Calu3 (cell line): ENCODE measurements at places on chromosomes 4 and X. TPM values are rescaled to one million over a fixed set of nuclear protein-coding genes. Genes with fewer than 3 reads are reported as not detected.

The SOX3 gene
- not detected in 2 replicates for total RNA-seq

The TCEAL6 gene
- not detected in 2 replicates for total RNA-seq

The CXXC4 gene
- 0.66 and 1.3 TPM in 2 replicates for total RNA-seq

The POF1B gene
- total RNA-seq = 24.1 and 32.5 TPM in 2 replicates

The TSPYL2 gene
- total RNA-seq = 18.8 and 19.9 TPM in 2 replicates

The SERTM2 gene
- not detected in 2 replicates for total RNA-seq

- no peak overlapping the region for H3K4me3 ChIP-seq
- DNase-seq = no peak
- H3K36me3 ChIP-seq = no peaks in the 10 kb centered on the region
- no peak overlapping the region for H3K27ac ChIP-seq
- no peaks in the 10 kb centered on the region for H3K4me1 ChIP-seq
- no peaks in the 10 kb centered on the region for H3K27me3 ChIP-seq
Measured at GRCh38 chr4:120395746-120396145, 329.1 kb upstream of the MAD2L1 start.

DNA sequence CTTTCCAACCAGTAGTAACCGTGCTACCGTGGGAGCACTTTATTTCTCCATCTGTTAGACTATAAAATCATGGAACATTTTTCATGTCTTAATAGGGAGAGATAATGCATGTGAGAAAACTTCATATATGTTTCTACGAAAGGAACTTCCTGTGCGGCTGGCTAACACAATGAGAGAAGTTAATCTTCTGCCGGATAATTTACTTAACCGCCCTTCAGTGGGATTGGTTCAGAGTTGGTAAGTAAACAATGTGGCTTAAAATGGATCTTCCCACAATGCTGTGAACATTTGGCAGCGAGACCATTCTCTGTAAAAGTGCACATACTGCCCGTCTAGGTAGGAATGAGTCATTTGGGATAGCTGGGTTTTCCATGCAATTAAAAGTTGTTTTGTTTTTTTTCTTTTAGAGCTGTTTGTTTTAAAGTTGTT, 29.6 kb downstream of the PDK3 start:
- DNase-seq = peak; percentile 37
- no peaks in the 10 kb centered on the region for H3K36me3 ChIP-seq
- peaks cover 16% of the 10 kb centered on the region for H3K4me1 ChIP-seq
- H3K27me3 ChIP-seq = no peaks in the 10 kb centered on the region
- H3K27ac ChIP-seq = no peak overlapping the region
- no peak overlapping the region for H3K4me3 ChIP-seq

GRCh38 chrX:371907-372306, 14.8 kb downstream of the PPP2R3B start:
- no peak for DNase-seq
- no peak overlapping the region for H3K27ac ChIP-seq
- H3K4me1 ChIP-seq = no peaks in the 10 kb centered on the region
- peaks cover 11% of the 10 kb centered on the region for H3K36me3 ChIP-seq
- no peak overlapping the region for H3K4me3 ChIP-seq
- peaks cover 36% of the 10 kb centered on the region for H3K27me3 ChIP-seq

DNA sequence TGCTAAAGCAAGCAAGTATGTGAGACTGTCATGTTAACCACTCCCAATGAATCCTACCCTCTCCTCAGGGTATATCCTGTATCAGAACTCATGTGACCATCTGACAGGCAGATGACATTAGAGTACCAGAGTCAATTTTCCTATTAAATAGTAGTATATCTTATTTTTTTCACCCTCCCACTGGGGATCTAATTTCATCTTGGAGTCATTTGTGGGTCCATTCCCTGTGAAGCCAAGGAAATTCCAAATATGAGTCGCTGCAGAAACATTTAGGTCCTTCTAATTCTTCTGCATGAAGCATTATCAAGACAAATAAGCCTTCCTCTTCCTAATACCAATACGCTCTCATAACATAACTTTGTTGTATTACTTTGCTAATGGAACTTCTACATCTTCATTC, 52.2 kb upstream of the BLTP1 start:
- H3K27me3 ChIP-seq = peaks cover 19% of the 10 kb centered on the region
- no peak overlapping the region for H3K27ac ChIP-seq
- H3K36me3 ChIP-seq = no peaks in the 10 kb centered on the region
- DNase-seq = no peak

DNA sequence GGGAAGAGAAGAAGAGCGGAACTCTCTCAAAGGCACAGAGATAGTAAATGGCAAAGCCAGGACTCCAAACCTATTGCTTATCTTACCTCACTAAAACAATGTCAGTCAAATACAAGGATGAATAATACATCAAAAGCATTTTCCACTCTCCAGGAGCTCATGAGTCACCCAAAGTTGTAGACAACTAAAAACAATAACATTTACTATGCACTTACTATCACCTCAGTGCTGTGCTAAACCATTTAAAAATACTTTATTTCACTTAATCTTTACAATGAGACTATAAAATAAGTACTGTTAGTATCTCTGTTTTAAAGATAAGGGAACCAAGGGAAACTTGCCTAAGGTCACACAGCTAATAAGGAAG, 163.2 kb upstream of the SPANXC start:
- no peak overlapping the region for H3K4me3 ChIP-seq
- no peak for DNase-seq
- no peaks in the 10 kb centered on the region for H3K27me3 ChIP-seq
- H3K4me1 ChIP-seq = no peaks in the 10 kb centered on the region

- no peak overlapping the region for H3K4me3 ChIP-seq
- H3K36me3 ChIP-seq = no peaks in the 10 kb centered on the region
- no peaks in the 10 kb centered on the region for H3K4me1 ChIP-seq
- no peaks in the 10 kb centered on the region for H3K27me3 ChIP-seq
Measured at GRCh38 chr4:133464311-133464710, 315.2 kb downstream of the PCDH10 start.

- no peak for DNase-seq
- no peak overlapping the region for H3K4me3 ChIP-seq
- H3K4me1 ChIP-seq = no peaks in the 10 kb centered on the region
- no peaks in the 10 kb centered on the region for H3K36me3 ChIP-seq
- H3K27me3 ChIP-seq = no peaks in the 10 kb centered on the region
Measured at GRCh38 chr4:44756559-44756958, 30.2 kb upstream of the GNPDA2 start.

GRCh38 chrX:110146521-110146920, 143.6 kb downstream of the TMEM164 start:
- no peak overlapping the region for H3K4me3 ChIP-seq
- H3K27me3 ChIP-seq = no peaks in the 10 kb centered on the region
- no peak overlapping the region for H3K27ac ChIP-seq
- H3K36me3 ChIP-seq = no peaks in the 10 kb centered on the region
- peaks cover 6% of the 10 kb centered on the region for H3K4me1 ChIP-seq

- no peaks in the 10 kb centered on the region for H3K4me1 ChIP-seq
- no peak overlapping the region for H3K4me3 ChIP-seq
- no peak for DNase-seq
- no peaks in the 10 kb centered on the region for H3K27me3 ChIP-seq
- no peaks in the 10 kb centered on the region for H3K36me3 ChIP-seq
Measured at GRCh38 chrX:11557120-11557519, 108.6 kb downstream of the ARHGAP6 start.

DNA sequence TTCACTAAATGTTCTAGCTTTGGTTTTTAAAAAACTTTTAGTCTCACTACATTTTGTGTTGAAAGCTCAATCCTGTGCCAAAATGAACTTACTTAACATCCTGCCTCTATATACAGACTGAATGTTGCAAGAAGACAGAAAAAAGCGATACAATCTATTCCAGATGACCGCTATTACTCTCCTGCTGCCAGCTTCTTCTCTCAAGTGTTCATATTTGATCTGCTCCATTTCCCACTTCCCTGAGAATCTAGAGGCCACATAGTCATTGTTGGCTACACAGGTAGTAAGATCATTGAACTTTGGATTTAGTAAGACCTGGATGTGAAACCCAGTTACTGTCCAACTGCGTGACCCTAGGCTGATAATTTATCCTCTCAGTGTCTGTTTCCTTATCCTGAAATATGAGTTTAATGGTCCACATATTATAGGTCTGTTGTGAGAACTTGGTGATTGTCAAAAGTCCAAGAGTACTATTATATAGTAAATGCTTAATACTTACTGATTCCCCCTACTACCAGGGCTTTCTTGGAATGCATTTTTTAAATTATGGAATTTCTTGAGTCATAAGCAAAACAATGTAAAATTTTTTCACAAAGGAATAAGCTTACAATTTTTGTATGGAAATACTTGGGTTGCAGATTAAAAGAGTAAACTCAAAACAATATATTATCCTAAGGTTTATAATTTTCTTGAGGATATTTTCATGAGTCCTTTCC, 976.8 kb upstream of the ADGRL3 start:
- H3K36me3 ChIP-seq = no peaks in the 10 kb centered on the region
- no peak overlapping the region for H3K27ac ChIP-seq
- H3K27me3 ChIP-seq = no peaks in the 10 kb centered on the region
- DNase-seq = no peak

GRCh38 chrX:44904542-44905115, 31.6 kb downstream of the KDM6A start:
- H3K27me3 ChIP-seq = no peaks in the 10 kb centered on the region
- no peak for DNase-seq
- H3K4me1 ChIP-seq = peaks cover 55% of the 10 kb centered on the region
- H3K27ac ChIP-seq = peak overlapping the region; percentile 56
- peak overlapping the region; percentile 24 for H3K4me3 ChIP-seq

DNA sequence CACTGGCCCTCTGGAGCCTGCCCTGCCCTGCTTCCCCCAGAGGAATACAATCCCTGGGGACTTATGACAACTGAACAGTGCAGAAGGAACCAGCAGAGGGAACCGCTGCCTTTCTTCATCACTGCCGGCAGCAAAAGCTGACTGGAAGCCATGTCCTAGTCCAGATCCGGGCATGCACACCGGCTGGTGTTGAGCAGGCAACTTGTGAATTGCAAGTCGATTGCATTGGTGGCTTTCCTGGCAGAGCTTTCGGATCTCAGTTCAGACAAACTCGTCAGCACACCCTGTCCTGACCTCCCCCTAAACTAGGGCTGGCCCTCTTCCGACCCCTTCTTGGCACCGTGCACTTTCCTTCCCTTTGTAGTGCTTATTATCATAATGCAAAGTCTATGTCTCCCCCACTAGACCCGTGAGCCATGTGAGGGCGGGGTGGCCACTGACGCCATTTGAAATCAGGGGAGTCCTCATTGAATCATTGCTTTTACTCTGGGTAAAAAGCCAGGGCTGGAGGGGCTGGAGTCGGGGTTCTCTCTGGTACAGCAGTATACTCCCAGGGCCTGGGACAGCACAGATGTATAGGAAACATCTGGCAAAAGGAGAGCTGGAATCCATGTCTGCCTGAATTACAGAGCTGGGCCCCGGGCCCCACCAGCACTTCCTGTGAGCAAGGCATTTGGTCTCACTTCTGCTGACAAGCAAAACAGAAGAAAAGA, 1.8 kb downstream of the ARHGAP4 start:
- DNase-seq = no peak
- H3K27ac ChIP-seq = no peak overlapping the region
- H3K4me1 ChIP-seq = peaks cover 8% of the 10 kb centered on the region
- H3K27me3 ChIP-seq = peaks cover 33% of the 10 kb centered on the region

DNA sequence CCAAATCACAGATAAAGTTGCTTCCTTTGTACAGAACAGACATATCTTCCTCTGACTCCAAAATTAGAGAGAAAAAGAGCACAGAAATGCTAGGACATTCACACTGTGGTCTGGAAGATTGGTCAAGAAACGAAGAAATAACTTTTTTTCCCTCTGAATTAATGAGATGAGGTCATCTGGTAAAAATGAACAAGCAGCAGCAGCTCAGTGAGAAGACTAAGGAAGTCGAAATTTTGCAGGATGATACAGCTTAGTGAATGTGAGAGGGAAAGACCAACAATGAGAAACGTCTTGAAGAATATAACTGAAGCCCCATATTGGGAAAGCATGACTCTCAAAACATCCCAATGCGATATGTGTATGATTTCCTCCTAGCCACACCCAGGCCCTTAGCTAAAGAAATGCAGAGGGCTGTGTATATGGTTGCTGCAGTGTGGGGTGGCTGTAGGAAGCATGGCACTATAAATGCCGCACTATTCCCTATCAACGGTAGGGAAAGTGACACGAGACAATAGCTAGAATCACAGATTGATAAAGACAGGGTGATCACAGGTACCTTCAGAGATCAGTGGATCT, 208.6 kb downstream of the VEGFC start:
- H3K27ac ChIP-seq = no peak overlapping the region
- H3K27me3 ChIP-seq = no peaks in the 10 kb centered on the region
- no peaks in the 10 kb centered on the region for H3K36me3 ChIP-seq

GRCh38 chr4:60808726-60809485, 391.2 kb upstream of the ADGRL3 start:
- H3K27me3 ChIP-seq = no peaks in the 10 kb centered on the region
- H3K27ac ChIP-seq = no peak overlapping the region

- DNase-seq = no peak
- H3K27ac ChIP-seq = no peak overlapping the region
- H3K36me3 ChIP-seq = no peaks in the 10 kb centered on the region
- peaks cover 9% of the 10 kb centered on the region for H3K4me1 ChIP-seq
- peaks cover 63% of the 10 kb centered on the region for H3K27me3 ChIP-seq
Measured at GRCh38 chr4:114509340-114509739, 89.3 kb upstream of the UGT8 start.

DNA sequence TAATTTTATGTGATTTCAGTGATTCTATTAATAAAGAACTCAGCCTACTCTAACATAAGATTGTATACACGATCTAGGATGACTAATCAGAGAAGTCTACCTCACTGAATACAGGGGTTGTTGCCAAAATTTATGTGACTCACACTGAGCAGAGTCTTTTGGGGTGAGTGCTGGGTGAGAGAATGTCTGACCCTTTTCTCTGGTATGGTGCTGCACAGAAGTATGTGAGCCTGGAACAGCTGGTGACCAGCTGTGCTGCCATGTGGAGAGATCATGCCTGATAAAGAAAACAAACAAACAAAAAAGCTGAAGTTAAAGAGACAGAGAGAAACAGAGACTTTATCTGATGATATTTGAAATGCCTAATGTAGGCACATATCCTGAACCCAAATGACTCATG, 618.1 kb upstream of the GRIA3 start:
- no peak overlapping the region for H3K27ac ChIP-seq
- no peaks in the 10 kb centered on the region for H3K4me1 ChIP-seq
- H3K36me3 ChIP-seq = peaks cover 4% of the 10 kb centered on the region
- no peak overlapping the region for H3K4me3 ChIP-seq
- peak; percentile 24 for DNase-seq
- H3K27me3 ChIP-seq = no peaks in the 10 kb centered on the region

DNA sequence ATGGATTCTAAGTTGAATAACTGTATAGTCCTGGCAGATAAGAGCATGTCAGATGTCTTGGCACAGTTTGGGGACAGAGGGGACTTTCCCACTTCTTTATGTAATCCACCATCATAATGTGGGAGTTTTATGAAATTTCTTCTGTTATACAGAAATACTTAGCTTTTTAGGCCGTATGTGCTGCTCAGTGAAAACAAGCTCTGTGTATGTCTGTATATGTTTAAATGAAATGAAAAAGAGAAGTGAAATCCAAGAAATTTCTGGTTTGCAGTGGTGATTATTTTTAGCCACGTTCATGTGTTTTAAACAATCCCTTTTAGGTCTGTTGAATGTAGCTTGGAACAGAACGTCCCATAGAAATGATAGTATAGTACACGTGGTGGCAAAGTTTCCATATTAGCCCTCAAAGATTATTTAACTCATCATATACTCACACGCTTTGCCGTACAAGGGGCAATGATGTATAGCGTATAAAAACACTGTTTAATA, 41.0 kb downstream of the GAB1 start:
- no peak overlapping the region for H3K4me3 ChIP-seq
- no peak overlapping the region for H3K27ac ChIP-seq
- H3K36me3 ChIP-seq = no peaks in the 10 kb centered on the region
- peaks cover 18% of the 10 kb centered on the region for H3K4me1 ChIP-seq
- H3K27me3 ChIP-seq = no peaks in the 10 kb centered on the region
- DNase-seq = no peak
